ENCODE measurements at places on chromosomes 7 and 10.

DNA sequence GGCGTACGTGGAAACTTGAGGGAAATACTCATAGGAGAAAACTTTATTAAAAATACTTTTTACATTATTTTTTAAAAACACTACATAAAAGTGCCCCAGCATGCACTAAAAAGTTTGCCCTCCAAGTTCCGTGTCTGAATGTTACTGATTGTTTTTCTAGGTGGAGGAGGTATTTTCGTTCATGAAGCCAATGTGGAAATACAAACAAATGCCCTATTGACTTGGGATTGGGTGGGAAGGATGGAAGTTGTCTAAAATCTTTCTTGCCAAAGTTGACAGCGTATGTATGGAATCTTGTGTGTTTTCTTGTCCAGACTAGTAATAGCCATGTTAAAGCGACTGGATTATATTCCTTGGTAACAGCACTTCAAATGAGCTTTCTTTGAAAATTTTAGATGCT lies 1.2 kb downstream of the PROSER2 start:
- DNase-seq: no peak

DNA sequence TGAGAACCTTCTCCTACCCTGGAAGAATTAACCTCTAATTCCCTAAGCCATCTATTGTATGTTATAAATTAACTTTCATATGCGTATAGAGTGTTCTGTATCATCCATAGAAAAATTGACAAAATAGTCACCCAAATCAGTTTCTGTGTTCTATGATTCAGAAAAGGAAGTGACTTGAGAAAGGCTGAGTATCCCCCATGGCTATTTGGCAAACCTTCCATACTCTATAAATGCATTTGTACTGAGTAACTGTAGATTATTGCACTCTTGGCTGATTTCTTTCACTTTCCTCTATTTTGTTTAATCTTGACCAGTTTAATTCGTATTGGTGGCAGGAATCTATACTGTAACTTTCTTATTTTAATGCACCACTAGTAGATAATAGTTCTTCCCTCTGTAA lies 182.2 kb downstream of the HTR7 start:
- no peak for DNase-seq

DNA sequence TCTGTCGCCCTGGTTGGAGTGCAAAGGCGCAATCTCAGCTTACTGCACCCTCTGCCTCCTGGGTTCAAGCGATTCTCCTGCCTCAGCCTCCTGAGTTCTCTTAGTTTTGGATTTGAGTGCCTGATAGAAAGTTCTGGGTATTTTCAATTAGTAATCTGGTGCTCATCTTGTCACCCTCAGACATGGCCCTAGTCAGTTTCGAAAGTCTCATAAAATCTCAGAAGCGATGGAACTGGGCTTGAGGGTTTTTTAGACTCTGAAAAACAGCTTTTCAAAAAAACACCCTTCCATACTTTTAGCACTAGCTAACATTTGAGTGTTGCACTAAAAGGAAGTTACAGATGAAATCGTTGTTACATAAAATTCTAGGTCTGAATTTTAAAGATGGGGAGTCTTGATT lies 9.4 kb upstream of the PIP4K2A start:
- DNase-seq: no peak

- no peak for DNase-seq
Observed at GRCh38 chr10:94213980-94214379, 148.8 kb downstream of the NOC3L start.

DNA sequence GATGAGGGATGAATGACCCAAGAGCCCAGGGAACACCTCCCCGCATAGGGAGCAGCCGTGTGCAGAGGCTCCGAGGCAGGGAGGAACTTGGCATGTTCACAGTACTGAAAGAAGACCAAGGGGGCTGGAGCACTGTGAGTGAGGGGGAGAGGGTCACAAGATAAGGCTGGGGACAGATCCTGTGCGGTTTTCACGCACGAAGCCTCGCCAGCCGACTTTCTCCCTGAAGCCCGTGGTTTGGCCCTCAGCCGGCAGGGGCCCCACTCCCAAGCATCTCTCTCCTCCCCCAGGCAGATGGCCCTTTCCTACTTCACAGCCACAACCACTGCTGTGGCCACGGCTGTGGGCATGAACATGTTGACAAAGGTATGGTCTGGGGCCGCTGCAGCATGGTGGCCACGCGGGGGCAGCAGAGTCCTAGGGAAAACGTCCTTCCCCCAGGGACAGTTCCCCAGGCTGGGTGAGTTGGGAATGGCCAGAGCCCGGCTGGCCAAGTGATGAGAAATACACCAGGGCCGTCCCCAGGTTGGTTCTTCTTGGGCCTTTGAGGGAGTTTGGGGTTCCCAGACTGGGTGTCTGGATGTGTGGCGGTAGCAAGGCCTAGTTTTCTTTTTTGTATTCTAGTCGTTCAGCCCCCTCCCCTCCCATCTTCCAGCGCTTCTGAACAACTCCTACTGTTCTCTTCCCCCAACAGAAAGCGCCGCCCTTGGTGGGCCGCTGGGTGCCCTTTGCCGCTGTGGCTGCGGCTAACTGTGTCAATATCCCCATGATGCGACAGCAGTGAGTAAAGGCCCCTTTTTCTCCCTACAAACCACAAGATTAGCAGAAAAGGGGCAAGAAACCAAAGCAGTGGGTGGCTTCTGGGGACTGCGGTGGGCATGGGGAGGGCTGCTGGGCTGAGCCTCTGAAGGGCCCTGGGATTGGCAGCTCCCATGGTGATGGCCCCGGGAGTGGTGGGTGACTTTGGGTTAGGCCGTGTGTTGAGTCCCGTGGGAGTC lies 14.4 kb upstream of the WBP1L start:
- peak; percentile 34 for DNase-seq

GRCh38 chr10:95605163-95605562 lies 44.0 kb upstream of the SORBS1 start:
- no peak for DNase-seq

GRCh38 chr10:359762-360161 lies 224.5 kb downstream of the ZMYND11 start:
- DNase-seq: no peak

GRCh38 chr7:100476903-100477870 lies 1.8 kb downstream of the TSC22D4 start:
- DNase-seq: no peak

DNA sequence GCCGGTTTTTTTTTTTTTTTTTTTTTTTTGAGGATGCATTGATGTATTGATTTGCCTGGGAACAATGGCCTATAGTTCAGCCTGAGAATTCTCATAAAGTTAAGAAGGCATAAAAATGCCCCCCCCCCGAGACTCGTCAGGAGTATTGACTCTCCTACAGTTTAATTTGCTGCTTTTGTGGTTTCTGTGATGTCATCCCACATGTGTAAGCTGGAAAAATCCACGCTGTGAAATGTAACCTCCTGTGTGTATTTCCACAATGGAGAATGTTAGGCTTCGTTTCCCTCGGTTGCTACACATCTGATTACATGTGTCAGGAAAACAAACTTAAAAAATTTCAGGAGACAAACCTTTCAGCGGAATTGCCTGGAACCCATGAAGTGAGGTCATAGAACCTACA lies 117.9 kb downstream of the FANK1 start:
- no peak for DNase-seq

Data from T-helper 17 cell (primary cell).